ENCODE measurements at places on chromosomes 5 and 9.

DNA sequence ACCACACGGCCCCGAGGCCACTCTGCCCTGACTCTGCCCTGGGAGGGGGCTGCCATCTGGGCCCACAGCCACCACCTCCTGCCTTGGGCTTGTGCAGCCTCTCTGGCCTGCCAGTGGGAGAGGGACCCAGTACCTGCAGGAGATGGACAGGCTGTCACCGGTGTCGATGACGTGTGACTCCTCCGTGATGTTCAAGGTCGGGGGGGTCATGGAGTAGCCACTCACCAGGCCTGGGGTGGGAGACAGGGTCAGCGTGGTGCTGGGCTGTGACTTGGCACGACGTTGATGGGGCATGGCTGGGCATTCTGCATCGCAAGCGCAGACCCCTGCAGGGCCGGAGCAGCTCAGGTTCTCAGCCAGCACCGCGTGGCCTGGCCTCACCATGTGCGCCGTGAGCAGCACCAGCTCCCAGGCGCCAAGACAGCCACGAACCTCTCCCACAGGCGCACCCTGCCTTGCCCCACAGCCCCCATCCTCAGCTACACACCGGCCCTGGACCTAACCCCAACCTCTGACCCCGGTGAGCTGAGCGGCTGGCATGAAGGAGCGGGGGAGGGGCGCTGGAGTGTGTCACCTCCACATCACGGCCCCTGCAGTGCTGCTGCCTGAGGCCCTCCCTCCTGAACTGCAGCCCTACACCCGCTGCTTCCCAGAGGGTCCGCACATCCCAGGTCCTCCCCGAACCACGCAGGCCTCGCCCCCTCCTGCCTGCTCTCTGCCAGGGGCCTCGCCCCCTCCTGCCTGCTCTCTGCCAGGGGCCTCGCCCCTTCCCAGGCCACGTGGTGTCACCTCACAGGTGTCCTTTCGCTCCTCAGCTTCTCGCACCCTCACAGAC, 17.6 kb downstream of the FLT4 start:
- no peak for DNase-seq

DNA sequence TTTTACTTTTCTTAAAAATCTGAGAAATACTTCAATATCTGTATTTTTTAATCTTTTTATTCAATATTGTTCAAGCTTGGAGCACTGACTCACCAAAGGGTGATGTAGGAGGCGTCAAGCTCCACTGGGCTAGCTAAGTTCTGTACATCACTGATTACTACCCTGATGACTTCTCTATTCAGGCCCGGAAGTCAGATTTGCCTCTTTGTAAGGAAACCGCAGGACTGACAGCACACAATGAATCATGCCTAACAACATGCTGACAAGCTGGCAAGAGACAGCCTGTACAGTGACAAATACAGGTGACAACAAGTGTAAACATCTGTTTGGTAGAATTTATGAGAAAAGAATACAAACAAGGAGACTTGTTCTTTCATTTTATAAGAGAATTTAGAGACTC, 627.9 kb upstream of the RORB start:
- peak; percentile 2 for DNase-seq

DNA sequence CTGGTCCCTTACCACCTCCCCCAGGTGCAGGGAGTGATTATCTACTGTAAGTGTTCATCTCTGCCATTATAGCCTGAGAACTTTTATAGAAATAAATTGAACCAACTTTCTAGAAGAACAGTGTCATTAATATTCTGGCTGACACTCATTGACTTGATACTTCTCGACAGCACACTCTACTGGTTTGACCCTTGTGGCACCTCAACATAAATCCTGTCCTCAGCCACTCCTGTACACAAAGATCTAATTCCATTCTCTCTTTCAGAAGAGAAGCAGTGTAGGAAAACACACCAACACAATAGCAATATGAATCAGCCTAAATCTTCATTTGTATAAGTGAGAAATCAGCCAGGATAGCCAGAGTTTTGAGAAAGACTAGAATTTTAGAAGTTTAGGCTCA, 417.7 kb downstream of the TAF11L14 start:
- DNase-seq, result no peak

DNA sequence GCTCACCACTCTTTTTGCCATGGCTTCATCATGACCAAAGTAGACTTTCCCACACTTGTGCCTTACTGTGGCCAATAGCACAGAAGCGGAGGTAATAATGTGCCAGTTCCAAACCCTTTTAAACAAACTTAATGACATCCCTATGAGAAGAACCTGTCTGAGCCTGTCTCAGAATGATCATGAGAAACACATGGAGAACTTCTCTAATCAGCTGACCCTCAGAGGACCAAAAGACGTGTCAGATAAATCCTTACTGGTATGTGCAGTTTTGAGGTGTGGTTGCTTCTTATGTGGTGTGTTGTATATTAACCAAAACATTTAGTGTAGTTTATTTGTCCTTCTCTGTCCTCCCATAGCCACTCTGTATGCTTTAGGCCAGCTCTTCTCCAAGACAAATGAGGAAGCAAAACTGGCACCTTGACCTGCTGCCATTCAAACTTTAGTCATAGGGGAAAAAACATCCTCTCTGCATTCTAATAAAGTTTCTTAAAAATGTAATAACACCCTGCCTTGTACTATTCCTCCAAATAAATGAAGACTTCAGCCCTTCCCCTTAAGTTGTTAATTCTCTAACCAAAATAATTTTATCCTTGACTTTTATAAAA, 168.9 kb downstream of the MUSK start:
- DNase-seq, result no peak

DNA sequence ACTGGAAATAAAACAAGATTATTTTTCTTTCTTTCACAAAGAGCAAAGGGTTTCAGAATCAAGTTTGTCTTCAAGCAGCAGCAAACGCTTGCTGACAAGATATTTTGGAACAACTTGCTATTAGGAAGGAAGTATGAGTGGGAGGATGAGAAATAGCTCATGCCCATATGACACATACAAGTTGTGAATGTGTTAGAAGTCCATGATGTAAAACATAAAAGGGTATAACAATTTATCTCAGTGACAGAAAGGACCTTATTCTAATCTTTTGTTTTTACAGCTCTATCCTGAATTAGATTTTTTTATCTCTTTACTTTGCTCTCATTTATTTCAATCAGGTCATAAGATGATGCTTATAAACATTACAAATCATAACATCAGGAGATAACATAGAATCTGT, 516.6 kb upstream of the MEF2C start:
- no peak for DNase-seq

DNA sequence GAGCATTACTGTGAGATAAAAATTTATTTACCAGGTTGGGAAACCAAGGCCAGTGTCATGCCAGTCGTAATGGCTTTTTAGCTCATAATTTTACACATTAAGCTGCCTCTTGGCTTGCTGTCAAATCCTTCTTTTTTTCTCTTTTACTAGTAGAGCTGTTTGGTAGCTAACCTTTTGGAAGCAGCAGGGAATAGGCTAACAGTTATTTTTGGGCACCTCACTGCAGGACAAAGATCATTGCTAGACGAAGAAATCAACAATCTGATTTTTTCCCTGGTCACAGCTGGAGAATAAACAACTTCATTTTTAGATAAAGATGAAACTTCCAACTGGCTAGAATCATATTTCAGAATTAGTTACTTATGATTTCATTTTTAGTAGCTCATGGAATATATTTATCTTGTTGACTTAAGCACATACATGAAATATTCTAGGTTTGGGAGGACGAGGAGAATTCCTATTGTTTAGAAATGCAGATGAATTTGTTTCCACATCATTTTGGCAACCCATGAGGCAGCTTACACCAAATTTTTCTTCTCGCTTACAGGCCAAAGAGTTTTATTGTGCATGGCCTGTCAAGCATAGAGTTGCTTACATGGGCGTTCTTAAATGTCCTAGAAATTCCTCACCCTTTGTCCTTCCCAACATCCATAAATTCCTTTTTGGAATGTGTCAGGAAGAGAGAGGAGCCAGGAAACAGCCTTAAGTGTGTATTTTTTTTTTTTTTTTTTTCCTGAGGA, 19.6 kb downstream of the TNC start:
- DNase-seq, result no peak

- no peak for DNase-seq
These were observed 33.1 kb downstream of the ATP6V0E1 start for GRCh38 chr5:173016598-173017046.

DNA sequence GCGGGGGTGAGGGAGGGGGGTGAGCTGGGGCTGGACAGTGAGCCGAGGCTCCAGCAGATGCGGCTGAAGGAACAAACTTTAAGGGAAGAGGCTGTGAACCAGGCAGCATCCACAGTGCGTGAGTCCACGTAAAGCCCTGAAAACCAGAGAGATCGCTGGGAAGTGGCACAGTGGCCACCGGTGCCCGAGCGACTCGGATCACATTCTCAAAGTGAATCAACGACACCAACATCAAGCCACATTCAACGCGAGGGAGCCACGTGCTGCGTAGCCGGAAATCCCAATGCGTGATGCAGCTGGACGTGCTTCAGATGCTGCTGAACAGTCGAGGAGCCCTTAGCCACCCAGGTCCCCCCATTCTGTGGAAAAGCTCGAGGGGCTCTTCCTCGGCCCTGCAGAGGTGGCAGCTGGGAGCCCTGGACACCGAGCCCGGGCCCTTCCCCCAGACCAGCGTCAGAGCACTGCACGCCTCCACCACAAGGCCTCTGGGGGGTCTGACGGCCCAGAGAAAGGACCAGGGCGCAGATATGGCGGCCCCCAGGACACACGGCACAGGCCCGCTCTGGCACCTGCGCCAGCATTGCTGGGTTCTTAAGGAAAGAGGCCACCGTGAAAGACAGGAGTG, 53.7 kb upstream of the EXOC3 start:
- DNase-seq, result no peak

- DNase-seq, result no peak
These were observed 8.3 kb upstream of the MED7 start for GRCh38 chr5:157150995-157151394.

DNA sequence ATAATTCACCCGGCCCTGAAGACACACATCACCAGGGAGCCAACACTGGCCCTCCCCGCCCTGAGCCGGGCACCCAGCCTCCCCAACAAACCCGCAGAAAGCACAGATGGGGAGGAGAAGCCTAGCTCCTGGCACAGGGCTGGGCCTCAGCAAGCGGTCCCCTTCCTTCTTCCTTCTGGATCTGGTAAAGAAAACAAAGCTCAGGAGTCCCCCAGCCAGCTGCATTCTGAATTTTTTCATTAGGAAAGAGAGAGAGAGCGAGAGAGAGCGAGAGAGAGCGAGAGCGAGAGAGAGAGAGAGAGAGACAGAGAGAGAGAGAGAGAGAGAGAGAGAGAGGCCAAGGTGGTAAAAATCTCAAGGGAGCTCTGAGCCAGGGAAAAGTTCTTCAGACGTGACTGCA, 195.7 kb downstream of the CRB2 start:
- DNase-seq, result no peak

- no peak for DNase-seq
These were observed 81.7 kb downstream of the HMHB1 start for GRCh38 chr5:143893638-143894037.

- DNase-seq, result no peak
These were observed 36.0 kb downstream of the POC5 start for GRCh38 chr5:75681125-75681830.

GRCh38 chr5:145543968-145544367, 291.2 kb downstream of the PRELID2 start:
- DNase-seq, result no peak

DNA sequence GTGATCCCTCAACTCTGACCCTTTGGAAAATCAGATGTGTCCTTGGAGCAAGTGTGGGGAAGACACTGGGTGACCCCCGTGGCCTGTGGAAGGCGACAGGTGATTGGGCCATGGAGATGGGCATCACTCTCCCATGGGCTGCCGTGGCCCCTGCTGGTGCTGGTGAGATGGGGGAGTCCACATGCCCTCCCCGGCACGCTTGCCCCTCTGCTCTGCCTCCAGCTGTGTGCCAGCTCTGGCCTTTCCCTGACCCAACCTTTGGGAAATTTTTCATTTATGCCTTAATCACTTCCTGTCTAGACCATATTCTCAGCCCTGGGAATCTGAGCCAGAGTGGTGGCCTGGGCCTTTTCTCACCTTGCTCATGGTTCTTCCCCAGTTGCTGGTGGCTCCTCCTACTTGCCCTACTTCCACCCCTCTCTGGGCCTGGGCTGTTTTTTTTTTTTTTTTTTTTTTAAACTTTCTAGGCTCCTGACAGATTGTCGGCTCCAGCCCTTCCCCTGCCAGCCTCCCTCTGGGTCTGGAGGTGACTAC, 56.6 kb downstream of the RGS3 start:
- DNase-seq, result peak; percentile 34

- no peak for DNase-seq
These were observed 144.4 kb upstream of the TBCA start for GRCh38 chr5:77920359-77921058.

- DNase-seq, result no peak
These were observed 181.4 kb downstream of the ADCY2 start for GRCh38 chr5:7577381-7577780.

- DNase-seq, result no peak
These were observed 85.6 kb downstream of the RAD23B start for GRCh38 chr9:107368696-107369095.

All from stimulated activated CD8-positive, alpha-beta memory T cell treated with anti-CD3 and anti-CD28 coated beads, Interleukin-7, amount 100 ng/mL, for 4 hours (primary cell).